ENCODE measurements at places on chromosomes 4 and X.

DNA sequence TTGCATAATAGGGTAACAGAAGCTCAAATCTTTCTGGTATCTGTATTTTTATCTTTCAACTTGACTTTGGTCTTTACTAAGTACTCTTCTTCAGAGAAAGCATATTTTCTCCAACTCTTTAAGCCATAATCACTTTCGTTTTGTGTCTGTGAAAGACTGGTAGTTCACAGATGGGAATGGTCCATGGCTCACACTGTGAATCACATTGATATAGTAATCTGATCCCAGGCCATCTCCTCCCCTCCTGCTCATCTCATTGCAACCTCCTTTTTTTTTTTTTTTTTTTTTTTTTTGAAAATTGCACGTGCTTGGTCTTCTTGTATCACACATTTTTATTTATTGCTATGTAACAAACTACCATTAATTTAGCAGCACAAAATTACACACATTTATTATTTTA is 694.5 kb upstream of the SLIT2 start:
- DNase-seq: no peak

GRCh38 chr4:168945291-168945690 is 64.8 kb downstream of the CBR4 start:
- DNase-seq: no peak

- no peak for DNase-seq
Measured at GRCh38 chr4:83213640-83214039, 71.0 kb downstream of the COQ2 start.

DNA sequence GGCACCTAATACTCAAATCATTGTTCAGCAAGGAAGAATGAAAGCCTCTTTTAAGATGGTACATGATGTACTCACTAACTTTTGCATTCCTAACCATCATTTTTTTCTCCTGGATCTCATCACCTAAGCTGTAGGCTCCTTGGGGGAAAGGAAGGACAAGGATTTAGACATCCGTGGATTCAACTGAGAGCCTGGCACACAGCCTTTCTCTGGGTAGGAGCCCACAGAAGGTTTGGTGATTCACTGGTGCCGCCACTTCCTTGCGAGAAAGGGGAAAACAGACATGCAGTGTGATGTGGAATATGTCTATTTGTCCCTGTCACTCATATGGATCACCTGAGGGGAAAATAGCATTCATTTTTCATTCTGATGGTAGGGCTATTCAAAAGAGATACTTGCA is 147.3 kb downstream of the PCDH7 start:
- no peak for DNase-seq

DNA sequence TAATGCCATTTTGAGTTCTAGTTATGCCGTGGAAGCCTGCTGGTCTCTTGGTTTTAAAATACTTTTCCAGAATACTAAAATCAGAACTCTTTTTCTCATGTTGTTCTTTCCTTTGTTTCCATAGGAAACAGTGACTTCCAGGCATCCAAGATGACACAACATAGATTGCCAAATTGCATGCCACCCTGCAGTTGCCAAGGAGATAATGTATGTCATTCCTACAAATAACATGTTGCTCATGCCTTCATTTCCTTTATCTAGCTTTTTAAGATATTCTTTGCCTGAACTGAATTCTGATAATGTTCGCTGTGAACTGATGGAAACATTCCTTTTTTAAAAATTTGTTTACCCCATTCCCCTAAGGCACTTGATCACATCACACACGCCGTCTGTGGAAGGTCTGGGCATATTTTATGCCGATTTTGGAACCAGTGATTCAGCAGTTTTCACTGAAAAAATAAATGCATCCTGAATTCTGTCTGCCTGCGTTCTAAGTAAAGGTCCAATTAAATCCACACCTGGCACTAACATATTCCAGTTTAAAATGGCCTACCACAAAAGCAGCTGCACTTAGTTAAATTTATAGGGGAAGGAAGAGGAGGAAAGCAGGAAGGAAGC is 38.0 kb upstream of the COX7B2 start:
- DNase-seq: no peak

DNA sequence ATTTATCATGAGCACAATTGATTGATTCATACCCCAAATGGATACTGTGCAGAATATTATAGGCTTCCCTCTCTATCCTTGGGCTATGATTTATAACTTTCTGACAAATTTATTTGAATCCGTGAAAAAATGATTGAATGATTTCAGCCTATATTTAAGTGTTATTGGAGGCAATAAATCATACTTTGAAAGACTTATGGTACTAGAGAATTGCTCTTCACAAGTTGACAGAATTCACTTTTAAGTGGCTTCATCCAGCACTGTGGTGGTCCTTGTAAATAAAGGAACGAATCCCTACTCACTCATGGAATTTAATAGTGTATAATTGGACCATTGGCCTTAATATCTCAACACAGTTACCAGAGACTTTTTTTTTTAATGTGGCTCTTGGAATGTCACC is 174.8 kb upstream of the TLL1 start:
- DNase-seq: no peak

GRCh38 chr4:40232610-40233009 is 35.8 kb downstream of the RHOH start:
- DNase-seq: no peak

- no peak for DNase-seq
Measured at GRCh38 chrX:40117715-40118285, 20.0 kb upstream of the BCOR start.

- no peak for DNase-seq
Measured at GRCh38 chr4:126708716-126709115, 924.0 kb upstream of the INTU start.

GRCh38 chr4:23889391-23889790 is 456 bp downstream of the PPARGC1A start:
- no peak for DNase-seq

DNA sequence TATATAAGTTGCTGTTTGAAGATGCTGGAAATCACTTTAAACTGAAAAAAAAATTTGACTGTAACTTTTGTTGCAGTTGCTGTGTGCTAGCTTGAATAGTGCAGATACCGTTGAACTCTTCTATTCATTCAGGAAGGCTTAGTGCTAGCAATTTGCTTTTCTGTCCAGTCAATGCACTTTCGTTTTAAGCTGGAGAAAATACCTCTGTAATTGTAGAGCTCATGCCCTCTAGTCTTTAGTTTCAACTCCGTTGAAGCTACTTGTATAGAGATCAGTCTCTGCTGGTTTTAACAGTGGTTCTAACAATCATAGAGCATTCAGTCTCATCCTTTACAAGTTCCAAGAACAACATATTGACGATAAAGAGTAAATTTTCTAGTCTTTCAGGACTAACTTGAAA is 49.0 kb upstream of the TRPC3 start:
- no peak for DNase-seq

- no peak for DNase-seq
Measured at GRCh38 chr4:116878280-116878679, 207.1 kb downstream of the TRAM1L1 start.

- no peak for DNase-seq
Measured at GRCh38 chrX:150547375-150548115, 20.9 kb upstream of the MTM1 start.

DNA sequence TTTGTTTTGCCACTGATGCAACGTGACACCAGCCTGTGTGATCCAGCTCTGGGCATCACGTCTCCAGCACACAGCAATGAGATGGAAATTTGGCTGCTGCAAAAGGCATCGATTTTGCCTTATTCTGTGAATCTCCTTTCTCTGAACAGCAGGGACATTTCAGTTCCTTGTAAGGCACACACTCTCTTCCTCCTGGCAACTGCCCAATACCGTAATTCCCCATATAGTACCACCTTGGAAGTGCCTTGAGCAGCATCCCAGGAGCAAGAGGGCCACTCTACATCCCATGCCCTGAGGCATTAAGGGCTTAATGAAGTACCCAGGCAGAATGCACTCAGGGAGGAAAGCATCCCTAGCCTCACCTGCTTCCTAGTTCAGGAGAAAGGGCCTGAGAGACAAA is 10.5 kb upstream of the MAMLD1 start:
- DNase-seq: no peak

DNA sequence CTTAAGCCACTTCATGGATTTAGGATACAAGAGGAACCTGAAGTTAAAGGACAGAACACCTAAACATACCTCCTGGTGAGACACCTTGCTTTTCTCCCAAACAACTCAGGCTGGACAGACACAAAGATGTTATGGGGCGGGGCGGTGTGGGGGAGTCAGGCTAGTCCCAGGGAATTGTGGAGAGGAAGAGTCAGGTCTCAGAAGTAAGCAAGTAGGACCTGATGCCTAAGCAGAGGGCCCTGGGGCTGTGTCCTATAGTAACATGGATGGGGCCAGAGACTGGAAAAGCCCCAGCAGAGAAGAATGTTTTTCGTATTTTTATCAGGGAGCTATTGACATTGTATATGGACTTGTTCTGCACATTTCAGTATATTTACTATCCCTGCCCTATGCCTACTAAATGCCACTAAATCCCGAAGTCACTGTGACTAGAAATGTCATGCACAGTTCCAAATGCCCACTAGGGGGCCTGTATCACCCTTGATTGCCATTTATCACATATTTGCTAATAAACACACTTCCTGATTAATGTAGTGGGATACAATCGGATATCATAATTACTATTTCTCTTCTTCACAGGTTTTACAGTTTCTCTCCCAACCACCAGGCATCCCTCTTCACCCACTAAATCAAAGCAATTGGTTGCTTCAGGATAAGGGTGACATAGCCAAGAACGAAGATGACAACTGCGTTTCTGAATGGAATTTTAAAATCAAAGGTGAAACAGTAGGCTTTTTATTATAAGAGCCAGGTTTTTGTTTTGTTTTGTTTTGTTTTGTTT is 23.8 kb upstream of the ARHGAP10 start:
- DNase-seq: no peak

GRCh38 chr4:1081689-1082040 is 31.7 kb downstream of the RNF212 start:
- DNase-seq: no peak

DNA sequence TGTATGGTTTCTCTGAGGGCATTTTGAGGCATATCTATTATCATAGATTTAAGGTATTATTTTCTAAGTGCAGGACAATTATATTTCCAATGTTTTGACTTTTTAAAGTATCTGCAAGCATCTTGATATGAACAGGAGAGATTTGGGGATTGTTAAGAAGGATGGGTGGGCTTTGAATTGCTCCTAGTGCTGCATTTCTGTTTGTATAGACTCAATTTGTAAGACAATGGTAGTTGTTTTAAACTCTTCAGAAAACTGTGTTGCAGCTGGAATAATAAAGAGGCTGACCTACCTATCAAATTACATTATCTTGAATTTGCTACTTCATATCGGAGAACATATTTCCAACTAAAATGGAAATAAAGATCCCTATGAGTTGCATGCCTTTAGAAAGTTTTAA is 570.3 kb downstream of the ADGRL3 start:
- DNase-seq: no peak

GRCh38 chrX:44082829-44083228 is 109.6 kb upstream of the NDP start:
- no peak for DNase-seq

DNA sequence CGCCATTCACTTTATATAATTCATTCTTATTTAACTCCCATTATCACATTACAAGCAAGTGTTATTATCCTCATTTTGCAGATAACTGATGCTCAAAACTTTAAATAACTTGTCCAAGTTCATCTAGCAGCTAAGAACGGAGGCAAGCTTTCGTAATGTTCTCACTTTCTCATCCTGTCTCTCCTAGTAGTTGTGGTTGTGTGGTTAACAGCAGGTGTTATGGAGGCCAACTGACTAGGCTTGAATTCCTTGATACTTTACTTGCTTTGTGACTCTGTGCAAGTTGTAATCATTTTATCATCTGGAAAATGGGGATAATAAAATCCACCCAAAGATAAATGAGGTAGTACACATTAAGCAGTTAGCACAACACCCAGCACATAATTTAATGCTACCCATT is 109.9 kb upstream of the PTPN13 start:
- DNase-seq: no peak

DNA sequence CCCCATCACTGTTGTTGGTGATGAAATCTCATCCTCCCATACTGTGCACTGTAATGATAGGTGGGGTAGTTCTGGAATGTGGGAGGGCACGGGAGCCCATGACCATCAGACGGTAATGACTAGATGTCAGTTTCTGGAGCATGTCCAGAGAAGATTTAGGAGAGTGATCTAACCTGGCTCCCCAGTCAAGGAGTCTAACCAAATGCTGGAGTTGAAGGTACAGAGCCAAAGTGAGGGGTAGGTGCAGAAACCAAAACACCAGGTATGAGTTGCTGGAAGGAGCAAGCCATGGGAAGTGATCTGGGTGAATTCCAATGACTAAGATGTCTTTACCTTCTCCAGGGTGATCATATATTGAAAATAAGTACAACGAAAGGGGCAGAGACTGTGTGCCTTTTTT is 296.9 kb downstream of the INPP4B start:
- DNase-seq: no peak

- no peak for DNase-seq
Measured at GRCh38 chrX:7435822-7436221, 287.9 kb upstream of the PUDP start.

GRCh38 chrX:18886005-18886343 is 97.9 kb downstream of the PHKA2 start:
- no peak for DNase-seq

DNA sequence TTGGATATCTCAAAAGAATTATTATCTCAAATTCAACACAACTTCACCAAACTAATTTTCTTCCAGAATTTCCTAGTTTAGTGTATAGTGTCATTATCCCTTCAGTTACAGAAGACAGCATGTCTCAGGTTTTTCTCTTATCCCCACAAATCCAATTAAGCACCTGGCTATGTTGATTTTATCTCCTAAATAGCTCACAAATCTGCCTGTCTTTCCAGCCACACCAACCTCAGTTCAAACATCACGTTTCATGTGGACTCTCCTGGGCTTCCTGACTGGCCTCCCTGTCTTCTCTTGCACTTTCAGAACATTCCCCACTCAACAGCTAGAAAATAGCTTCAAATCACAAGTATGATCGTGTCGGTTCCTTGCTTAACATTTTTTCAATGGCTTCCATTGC is 14.8 kb downstream of the STK32B start:
- no peak for DNase-seq

GRCh38 chr4:149768477-149768876 is 47.2 kb downstream of the IQCM start:
- no peak for DNase-seq

- DNase-seq: no peak
Measured at GRCh38 chr4:169745291-169745690, 12.5 kb downstream of the HPF1 start.

- no peak for DNase-seq
Measured at GRCh38 chrX:1283741-1284140, 15.1 kb downstream of the CSF2RA start.

DNA sequence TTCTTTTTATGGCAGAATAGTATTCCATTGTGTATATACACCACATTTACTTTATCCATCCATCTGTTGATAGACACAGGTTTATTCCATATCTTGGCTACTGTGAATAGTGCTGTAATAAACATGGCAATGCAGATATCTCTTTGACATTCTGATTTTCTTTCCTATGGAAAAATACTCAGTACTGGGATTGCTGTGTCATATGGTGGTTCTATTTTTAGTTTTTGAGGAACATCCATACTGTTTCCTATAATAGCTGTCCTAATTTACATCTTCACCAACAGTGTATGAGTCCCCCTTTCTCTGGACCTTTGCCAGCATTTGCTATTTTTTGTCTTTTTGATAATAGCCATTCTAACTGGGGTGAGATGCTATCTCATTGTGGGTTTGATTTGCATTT is 73.5 kb downstream of the GPAT3 start:
- DNase-seq: no peak
